ENCODE measurements at places on chromosomes 3 and 15.

- DNase-seq: peak; percentile 28
Measured at GRCh38 chr3:193701953-193702635, 109.1 kb downstream of the OPA1 start.

GRCh38 chr3:71998995-71999673 is 214.2 kb upstream of the PROK2 start:
- no peak for DNase-seq

- no peak for DNase-seq
Measured at GRCh38 chr3:168091941-168092340, 3.8 kb downstream of the GOLIM4 start.

DNA sequence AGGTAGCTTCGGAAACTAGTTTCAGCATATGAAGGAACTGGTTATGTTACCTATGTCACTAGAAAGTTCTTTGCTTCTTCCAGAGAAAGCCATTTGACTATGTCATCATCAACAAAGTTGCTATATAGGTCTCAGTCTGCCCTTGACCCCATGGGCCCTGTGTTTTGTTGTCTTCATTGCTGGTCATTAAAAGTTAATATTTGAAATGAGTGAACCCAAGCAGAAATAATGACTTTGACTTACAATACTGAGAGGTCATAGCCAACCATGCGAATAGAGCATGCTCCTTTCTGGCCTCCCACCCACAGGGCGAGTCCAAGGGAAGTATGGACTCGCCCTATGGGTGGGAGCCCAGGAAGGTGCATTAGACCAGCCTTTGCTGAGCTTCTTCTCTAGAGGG is 40.9 kb downstream of the APH1B start:
- no peak for DNase-seq

- DNase-seq: no peak
Measured at GRCh38 chr15:80557441-80558234, 137.5 kb upstream of the ABHD17C start.

- DNase-seq: no peak
Measured at GRCh38 chr15:30919877-30920550, 16.3 kb downstream of the FAN1 start.

GRCh38 chr3:107347751-107348150 is 29.5 kb upstream of the CCDC54 start:
- no peak for DNase-seq

DNA sequence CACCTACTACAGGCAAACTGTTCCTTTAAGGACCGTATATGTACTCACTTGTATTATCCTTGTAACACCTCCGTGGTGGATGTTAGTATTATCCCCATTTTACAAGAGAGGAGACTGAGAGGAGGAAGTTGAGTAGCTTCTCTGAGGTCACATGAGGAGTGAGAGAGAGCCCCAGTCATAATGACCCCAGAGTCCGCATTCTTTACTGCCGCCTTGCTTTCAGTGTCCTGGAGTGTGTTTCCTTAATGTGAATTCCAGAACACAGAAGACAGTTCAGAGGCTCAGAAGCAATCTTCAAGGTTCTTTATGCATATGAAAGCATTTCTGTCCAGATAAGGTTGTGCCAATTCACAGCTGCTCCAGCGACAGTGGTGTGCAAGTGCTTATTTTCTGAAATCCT is 199.2 kb downstream of the CACNA2D3 start:
- no peak for DNase-seq

- DNase-seq: peak; percentile 20
Measured at GRCh38 chr3:49701388-49702077, 12.2 kb downstream of the RNF123 start.

DNA sequence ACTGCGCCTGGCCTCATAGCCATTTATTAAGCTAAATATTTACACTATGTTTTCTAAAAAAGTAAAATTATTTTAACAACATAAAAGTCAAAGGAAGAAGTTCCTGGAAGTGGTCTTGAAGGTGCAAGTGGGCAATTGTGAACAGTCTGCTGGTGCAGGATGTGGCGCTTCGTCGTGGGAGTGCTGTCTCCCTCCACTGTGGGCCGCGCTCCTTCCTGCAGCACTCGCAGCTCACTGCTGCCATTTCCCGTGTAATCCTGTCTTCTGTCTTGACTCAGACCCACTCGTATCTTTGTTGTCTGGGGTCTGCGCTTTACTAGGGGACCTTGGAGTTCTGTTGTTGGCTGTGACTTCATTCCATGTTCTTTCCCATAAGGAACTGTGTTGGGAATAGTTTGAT is 56.3 kb downstream of the APBA2 start:
- no peak for DNase-seq

DNA sequence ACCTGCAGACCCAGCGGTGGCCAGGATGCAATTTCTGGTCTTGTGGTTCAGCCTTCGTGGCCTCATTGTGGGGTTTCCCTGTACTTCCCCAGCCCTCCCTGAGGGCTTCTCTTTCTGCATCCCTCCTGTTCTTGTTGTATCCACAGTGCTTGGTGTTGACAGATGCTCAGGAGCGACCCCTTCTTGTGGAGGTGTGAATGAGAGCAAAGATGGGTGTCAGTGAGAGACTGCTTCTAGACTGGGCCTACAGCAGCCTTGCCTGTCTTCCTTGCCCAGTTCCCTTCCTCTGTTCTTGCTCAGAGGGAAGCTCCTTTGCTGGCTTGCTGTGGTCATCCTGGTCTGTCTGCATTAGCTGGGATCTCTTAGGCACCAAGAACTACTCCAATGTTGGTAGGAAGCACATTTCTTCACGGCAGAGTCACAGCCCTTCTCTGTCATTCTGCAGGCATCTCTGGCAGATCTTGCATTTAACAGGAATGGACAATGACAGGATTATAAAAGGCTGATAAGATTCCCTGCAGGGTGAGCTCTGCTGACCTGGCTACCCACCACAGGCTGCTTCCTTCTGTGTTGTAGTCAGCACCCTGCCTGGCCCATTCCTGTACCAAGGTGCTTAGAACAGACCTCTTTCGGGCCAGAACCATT is 317.8 kb upstream of the C2CD4B start:
- no peak for DNase-seq

GRCh38 chr3:109175411-109175810 is 38.9 kb downstream of the C3orf85 start:
- DNase-seq: no peak

- DNase-seq: no peak
Measured at GRCh38 chr3:191328383-191328961, 722 bp upstream of the CCDC50 start.

DNA sequence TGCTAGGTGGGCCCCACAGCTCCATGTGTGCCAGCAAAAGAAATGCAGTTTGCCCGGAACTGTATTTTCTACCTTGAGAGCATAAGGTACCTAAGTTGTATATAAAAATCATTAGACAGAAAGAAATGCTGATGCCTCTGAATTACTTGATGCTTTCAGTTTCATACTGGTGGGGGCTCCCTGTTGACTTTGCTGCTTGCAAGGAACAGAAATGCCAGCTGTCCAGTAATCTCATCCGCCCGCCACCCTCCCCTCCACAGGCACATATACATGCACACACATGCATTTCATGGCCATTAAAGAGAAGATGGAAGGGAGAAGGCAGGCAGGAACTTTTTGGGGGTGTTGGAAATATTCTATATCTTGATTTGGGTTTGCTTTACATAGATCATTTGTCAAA is 38.4 kb downstream of the LIMD1 start:
- DNase-seq: no peak

DNA sequence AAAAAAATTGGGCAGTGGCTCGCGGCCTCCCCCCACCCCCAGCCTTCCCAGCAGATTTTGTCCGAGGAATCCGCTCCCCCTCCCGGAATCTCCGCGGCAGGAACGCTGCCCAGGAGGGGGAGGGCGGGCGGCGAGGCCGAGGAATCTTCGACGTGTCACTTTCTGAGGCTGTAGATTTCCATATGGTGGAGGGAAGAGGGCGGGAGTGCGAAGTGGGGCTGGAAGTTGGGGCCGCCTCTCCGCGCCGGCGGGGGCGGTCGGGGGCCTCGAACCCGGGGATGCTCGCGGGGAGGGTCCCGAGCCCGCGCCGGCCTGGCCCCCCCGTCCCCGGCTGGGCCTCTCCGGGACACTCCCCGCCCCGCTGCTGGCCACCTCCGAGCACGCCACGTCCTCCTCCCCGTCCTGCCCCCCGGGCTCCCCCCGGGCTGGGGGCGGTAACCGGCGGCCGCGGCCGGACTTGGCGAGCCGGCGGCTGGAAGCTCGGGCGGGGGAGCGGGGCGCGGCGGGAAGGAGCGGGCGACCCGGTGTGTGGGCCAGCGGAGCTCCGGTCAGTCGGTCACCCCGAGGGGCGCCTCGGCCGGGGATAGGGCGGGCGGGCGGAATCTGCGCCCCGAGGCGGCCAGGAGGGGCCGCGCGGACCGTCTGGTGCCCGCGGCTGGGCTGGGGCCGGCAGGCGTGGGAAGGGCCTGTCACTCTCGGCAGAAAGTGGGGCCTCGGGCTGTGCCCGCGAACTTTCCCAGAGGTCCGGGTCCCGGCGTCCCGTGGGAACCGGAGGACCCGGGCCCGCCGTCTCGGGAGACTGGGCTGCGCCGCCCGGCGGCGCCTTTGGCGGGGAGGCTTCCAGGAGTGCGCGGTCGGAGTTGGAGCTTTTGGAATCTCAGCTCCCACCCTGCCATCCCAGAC is 951 bp downstream of the FNDC3B start:
- peak; percentile 69 for DNase-seq

GRCh38 chr3:152773633-152774032 is 61.3 kb upstream of the P2RY1 start:
- no peak for DNase-seq

- DNase-seq: no peak
Measured at GRCh38 chr15:38782156-38782555, 217.5 kb upstream of the RASGRP1 start.

DNA sequence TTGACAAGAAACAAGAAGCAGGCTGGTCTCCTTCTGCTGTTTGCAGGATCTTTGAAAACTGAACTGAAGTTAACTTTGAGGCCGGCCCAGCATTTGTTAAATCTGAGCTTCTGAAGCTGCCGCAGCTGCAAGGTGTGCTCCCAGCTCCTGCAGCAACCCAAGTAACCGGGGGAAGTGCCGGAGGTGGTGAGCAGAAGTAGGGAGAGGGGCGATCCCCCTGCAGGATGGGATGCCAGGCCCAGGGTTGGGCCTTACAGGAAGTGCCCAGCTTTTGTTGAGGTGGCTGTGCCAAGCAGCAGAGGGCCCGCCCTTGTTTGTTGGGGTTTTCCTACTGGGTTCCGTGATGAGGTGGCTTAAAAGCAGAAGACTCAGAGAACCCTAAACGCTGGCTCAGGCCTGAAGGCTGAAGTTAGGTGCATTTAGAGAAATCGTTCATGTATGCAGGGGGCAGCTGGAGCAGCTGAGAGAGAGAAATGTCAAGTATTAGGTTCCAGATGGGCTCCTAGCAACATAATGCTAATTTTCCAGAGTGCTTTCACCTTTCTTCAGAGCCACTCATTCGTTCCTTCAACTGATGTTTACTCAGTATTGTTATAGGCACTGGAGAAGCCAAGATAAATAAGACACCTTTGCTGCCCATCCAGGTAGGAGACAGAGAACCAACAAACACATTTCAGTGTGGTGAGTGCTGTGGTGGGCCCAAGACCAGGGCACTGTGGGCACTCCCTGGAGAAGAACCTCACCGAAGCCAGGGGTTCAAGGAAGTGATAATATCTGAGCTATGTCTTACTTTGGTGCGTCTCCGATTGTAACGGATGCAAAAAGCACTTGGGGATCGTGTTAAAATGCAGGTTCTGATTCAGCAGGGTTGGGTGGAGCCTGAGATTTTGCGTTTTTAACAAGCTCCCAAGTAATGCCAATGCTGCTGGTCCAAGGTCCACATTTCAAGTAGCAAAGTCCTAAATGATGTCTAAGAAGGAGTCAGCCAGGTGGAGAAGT is 42.2 kb upstream of the PLCL2 start:
- peak; percentile 70 for DNase-seq

DNA sequence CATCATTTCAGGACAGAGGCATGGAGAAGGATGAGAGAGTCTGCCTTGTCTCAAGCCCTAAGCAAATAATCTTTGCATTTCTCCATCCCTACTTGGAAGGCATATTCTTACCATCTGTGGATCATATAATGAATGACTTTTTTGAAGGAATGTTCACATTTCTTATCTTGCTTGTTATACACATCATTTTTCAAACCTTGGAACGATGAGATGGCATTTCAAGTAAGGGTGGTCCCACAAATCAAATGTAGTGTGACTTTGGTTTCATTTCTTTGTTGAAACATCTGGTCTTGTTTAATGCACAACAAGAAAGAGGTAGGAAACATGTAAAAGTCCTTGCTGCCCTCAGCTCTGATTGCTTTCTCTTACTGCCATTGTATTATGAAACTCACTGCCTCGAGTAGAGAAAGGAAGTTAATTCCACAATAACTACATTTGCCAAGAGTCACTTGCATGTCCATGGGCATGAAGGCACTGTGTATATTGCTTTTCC is 32.1 kb downstream of the RBMS3 start:
- no peak for DNase-seq

- no peak for DNase-seq
Measured at GRCh38 chr3:14353502-14353901, 48.9 kb upstream of the SLC6A6 start.

DNA sequence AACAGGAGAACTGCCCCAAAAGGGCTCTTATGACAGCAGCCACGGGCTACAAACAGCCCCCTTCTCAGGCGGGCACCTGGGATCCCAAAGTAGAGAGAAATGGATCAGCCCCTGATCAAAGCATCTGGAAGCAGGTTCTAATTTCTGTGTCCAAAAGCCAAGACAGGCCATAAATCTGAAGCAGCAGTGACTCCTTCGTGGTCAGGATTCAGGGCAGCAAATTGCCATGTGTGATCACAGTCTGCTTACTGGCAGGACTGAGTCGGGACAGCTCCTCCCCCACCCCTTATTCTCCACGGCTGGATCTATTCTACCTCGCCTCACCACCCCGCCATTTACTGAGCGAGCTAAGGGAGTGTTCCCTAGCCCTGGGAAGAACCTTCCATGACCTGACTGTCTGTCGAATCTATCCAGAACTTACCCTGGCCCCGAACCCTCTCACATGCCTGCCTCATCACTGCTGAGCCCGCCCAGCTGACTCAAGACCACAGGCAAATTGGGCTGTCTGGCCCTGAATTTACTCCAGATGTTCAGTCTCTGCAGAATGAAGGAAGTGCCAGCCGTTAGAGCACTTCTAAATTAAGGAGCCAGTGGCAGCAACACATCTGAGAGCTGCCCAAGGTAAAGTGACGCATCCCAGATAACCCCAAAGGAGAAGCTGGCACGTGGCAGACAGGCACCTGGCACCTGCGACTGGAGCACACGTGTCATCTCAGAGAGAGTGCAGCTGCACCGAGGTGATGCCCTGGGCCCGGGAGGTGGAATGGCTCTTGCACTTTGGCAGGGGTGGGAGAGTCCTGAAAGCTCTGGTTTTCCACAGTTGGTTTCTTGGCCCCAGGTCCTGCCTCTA is 1.3 kb downstream of the LRRC15 start:
- DNase-seq: no peak

DNA sequence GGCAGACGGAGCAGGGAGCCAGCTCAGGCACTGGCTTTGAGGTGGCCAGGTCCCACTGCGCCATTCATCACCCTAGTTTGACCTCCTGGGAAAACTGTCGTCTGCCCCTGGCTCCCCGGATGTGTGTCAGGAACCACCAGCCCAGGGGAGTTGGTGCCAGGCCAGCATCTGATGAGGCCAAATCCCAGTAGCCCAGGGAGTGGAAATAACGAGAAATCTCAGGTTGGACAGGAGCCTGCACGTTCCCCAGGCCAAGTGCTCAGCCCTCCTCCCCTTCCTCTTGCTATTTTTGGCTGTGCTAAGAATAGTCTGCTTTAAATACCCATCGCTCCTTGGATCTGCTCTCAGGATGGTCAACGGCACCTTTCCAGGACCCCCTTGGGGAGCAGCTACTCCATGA is 93.1 kb upstream of the RPL32 start:
- DNase-seq: no peak

- DNase-seq: no peak
Measured at GRCh38 chr3:122076491-122077292, 21.5 kb downstream of the CD86 start.

- DNase-seq: no peak
Measured at GRCh38 chr3:157859541-157859940, 246.7 kb downstream of the SHOX2 start.

- no peak for DNase-seq
Measured at GRCh38 chr3:73018790-73019441, 22.3 kb downstream of the PPP4R2 start.

Data from AML-193 (cell line).